Effector CD8-positive, alpha-beta T cell (primary cell): ENCODE measurements at places on chromosomes 5 and 9.

GRCh38 chr5:108016101-108016500, 345.4 kb upstream of the EFNA5 start:
- DNase-seq: no peak

DNA sequence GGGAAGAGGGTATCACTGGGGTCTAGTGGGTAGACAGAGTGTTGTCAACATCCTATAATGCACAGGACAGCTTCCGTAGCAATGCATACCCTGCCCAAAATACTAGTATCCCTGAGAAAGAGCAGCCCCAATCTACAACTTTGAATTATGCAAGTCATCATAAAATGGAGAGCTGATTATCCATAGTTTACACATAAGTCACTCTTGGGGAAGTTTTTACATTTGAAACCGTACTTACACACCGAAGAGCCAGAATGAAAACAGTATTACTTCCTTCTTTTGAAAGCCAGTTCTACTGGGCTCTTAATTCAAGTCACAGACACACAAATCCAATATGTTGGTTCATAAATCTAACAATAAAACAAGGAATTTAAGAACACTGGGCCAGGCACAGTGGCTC, 21.6 kb downstream of the RNF145 start:
- no peak for DNase-seq

GRCh38 chr9:127923771-127924170, 6.8 kb downstream of the PIP5KL1 start:
- no peak for DNase-seq

- no peak for DNase-seq
These were observed 77.3 kb downstream of the AMBP start for GRCh38 chr9:114000671-114001409.

DNA sequence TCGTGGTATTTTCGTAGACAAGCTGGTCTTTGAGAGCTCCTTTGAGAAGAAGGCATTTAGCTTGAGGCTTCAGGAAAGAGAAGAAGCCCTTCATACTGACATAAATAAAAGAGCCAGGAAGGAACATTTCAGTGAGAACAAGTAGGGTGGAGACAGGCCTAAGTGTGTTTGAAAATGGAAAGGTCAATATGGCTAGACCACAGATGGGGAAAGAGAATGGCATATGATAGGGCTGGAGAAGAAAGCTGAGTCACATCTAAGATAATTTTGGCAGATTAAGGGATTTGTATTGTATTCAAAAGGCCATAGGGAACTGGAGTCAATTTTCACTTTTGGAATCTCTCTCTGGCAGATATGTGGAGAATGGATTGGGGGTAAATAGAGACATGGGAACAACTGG, 374.9 kb downstream of the TMEM38B start:
- no peak for DNase-seq

- DNase-seq: no peak
These were observed 416.1 kb downstream of the TAF11L14 start for GRCh38 chr5:18050345-18050744.

GRCh38 chr5:96538808-96539250, 105.8 kb upstream of the PCSK1 start:
- no peak for DNase-seq

DNA sequence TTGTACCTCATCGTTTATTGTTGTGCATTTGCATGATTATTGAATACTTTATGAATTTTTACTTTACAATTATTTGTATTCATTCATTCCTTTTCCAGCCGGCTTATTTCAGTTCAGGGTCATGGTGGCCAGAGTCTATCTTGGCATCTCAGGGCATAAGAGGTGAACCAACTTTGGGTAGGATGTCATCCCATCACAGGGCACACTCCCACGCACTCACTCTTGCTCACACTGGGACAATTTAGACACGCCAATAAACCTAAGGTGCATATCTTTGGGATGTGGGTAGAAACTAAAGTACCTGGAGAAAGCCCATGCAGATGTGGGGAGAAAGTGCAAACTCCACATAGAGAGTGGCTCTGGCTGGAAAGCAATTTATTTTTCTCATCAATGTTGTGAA, 158.1 kb upstream of the MAST4 start:
- no peak for DNase-seq

GRCh38 chr9:5825223-5825622, 7.7 kb downstream of the ERMP1 start:
- no peak for DNase-seq

GRCh38 chr5:175520321-175520720, 42.0 kb downstream of the SFXN1 start:
- no peak for DNase-seq
